Thymus (tissue), 14 donors: ENCODE measurements at places on chromosomes 13 and 19.
A peak's percentile ranks its signal among the peaks of the same experiment; 100 is the strongest.

DNA sequence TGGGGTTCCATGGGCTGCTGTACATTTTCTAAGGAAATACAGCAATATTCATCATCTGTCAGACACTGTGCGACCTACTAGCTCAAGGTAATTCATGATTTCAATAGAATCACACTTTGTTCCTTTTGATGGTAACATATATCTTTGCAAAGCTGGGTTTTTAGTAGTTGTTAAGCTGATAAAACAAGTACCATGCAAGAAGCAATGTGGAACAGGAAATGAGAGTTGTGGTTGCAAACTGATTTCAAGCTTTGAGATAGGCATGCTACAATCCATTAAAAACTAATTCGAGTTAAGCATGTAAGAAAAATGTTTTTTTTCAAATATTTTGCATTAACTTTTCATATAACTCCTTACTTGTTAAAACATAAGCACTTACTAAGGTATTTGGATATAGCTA lies 6.8 kb upstream of the MBNL2 start:
- DNase-seq: no peak

DNA sequence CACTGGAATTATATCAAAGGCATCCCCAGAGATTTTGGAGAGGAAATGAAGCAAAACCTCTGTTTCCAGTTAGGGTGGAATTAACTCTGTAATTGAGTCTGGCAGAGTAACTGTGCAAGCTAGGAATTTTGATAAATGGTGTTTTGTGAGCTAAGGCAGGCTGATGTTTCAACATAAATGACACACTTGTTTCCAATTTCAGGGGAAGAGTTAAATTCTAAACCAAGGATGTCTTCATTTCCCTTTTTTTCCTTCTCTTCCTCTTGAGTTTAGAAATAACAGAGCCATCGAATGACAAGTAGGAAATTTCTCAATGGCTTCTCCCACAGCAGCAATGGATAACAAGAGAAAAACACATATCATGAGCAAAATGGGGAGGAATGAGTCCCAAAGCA lies 131.2 kb downstream of the IRS2 start:
- DNase-seq: no peak

DNA sequence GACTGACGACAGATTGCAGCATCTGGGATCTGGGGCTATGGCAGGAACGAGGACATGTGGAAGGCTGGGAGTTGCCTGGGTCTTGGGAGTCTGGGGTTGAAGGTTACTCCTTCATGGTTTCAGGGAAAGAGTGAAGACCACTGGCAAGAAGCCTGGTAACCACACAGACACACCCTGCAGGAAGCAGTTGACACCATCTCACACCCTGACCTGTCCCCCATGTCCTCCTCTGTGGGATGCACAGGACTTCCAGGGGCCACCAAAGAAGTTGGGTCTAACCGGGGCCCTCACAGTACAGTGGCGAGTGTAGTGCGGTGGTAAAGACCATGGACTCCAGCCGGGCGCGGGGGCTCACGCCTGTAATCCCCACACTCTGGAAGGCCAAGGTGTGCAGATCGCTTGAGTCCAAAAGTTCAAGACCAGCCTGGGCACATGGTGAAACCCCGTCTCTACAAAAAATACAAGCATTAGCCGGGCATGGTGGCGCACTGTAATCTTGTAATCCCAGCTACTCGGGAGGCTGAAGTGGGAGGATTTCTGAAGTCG lies 10.6 kb upstream of the FFAR2 start:
- no peak for DNase-seq

DNA sequence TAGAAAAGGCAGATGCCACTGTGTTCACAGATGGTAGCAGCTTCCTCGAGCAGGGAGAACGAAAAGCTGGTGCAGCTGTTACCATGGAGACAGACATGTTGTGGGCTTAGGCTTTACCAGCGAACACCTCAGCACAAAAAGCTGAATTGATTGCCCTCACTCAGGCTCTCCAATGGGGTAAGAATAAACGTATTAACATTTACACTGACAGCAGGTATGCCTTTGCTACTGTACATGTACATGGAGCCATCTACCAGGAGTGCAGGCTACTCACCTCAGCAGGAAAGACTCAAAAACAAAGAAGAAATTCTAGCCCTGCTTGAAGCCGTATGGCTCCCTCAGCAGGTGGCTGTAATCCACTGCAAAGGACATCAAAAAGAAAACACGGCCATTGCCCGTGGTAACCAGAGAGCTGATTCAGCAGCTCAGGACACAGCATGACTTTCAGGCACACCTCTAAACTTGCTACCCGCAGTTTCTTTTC lies 197.7 kb downstream of the ZNF737 start:
- DNase-seq: no peak

GRCh38 chr19:21856773-21857514 lies 21.0 kb upstream of the ZNF43 start:
- DNase-seq: no peak

DNA sequence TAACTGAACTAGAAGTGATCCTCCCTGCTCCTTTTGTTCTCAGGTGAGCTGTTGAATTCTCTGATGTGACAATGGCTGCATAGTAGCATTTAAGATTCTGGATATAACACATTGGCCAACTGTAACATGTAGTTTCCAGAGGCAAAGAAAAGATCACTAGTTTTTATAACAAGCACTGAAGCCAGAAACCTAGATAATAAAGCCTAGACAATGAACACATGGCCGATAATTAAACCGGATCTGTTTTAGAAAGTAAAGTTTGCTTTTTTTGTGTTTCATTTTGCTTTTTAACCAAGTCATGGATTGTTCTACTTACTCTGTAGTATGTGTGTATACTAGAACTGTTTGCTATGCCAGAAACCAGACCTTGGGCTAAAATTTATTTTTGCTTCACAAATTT lies 225.5 kb upstream of the KLHL1 start:
- no peak for DNase-seq

DNA sequence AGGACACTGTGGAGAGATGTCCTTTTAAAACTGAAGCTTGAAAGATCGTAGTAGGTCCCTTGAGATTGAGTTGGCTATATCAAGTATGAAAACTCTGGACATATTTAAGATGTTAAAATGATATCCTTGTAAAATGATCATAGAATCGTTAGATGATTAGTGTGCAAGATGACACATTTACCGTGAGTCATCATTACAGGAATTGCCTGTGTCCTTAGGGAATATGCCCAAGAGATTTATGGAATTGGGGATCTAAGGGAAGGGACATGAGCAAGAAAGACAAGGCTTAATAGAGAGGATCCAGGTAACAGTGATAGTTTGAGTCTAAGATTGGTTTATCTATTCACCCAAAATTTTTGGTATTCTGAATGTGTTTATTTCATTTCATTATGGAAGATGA lies 233.7 kb downstream of the GPC5 start:
- DNase-seq: no peak

DNA sequence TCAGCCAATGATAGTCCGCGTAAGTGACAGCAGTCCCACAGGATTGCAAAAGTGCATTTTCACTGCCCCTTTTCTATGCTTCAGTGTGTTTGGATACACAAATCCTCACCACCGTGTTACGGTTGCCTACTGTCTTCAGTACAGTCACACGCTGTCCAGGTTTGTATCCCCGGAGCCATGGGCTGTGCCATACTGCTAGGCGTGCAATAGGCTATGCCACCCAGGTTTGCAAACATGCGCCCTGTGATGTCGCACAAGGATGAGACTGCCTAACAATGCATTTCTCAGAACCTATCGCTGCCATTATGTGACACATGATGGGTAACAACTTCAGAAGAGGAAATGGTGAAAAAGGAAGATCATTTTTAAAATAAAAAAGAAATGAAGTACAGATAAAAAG lies 16.8 kb upstream of the ADPRHL1 start:
- DNase-seq: no peak

DNA sequence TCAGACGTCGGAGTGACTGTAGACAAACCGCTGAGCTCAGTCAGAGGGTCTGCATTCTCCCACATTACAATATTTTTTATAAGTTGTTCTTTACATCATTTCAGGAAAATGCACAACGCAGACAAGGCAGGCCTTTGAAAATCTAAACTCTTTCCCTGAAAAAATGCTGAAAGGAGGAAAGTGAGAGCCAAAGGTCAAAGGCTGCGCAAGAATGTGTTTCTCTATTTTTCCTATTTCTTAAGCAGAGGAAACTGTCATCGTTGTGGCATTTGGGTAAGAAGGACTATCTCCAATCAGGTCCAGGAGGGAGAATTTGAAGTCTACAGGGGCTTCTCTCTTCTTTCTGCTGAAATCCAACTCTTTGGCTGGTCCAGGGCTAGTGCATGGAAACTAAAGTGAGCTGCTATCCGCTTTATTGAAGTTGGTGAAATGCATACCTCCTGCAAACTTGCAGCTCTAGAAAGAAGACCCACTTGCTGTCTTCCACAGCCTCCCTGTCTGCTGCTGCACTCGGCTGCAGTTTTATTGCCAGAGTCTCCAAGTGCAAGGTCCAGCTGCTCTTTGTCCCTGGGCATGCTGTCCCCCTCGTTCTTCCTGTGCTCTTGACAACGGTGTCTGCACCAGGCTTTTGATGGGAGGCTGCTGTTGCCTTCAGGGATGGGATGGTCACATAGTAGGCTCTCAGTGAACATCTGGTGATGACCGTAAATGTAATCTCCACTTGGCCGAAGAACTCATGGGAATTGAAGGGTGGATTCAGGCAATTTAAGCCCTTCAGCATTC lies 31.2 kb downstream of the ZNF536 start:
- DNase-seq: no peak

GRCh38 chr19:35229601-35230000 lies 1.1 kb upstream of the FAM187B start:
- DNase-seq: no peak

DNA sequence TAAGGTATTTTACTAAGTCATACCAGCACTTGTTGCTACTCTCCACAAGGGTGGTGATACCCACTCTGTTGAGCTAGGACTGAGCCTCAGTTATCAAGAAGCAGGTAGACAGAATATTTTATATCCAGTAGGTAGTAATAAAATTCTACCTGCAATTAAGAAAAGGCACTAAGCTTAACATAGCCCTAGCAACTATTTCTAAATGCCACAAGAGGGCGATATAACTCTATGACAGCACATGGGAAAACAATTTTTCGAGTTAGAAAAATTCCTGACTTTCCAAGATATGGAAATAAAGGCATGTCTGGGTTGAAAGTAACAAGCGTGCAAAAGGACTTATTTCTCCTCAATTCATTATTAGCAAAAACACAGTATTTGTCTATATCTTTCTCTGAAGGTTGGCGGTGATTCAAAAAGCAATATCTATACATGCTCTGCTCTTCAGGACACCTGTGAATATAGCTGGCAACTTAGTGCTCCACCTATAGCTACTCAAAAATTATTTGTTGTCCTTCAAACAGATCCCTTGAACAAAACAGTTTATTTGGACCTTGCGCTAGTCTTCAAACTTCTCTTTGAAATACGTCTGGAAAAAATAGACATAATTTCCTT lies 14.7 kb downstream of the CCDC169 start:
- DNase-seq: peak; percentile 30

DNA sequence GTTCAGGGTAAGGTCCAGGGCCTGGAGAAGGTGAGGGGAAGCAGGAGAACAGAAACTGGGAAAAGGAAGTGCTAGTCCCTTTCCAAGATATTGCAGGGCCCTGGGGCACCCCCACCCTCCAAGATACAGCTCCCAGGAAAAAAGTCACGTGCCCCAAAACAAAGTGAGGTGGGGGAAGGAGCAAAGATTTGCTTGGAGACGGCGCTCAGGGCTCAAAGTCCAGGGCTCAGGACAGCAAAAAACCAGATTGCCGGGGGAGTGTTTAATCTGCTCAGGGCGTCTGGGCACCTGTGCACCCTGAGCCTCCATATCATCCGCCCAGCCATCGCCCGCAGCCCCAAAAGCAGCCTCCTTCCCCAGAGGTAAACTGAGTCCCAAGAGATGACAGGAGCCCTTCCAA lies 6.3 kb downstream of the SMIM24 start:
- no peak for DNase-seq

- DNase-seq: no peak
Observed at GRCh38 chr13:21745307-21745706, 74.4 kb downstream of the FGF9 start.

DNA sequence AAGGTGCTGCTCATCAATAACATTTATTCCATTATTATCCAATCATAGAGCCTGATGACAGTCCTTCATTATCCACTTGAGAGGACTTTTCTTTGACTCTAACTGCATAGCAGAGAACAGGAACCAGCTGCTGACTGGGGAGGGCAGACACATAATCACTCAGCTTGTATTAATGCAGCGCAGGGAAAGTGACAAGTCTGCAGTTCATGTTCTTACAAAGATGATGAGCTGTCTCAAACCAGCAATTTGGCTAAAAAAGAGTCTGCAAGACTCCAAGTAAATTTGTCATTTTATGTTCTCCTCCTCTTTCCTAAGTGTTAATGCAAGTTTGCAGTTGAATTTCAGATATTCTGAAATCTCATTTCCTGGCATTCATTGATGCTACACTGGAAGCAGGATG lies 40.0 kb upstream of the CBY2 start:
- DNase-seq: no peak

- no peak for DNase-seq
Observed at GRCh38 chr13:41614671-41615527, 157.5 kb downstream of the RGCC start.

GRCh38 chr13:107332188-107332587 lies 764.3 kb upstream of the ARGLU1 start:
- no peak for DNase-seq

- DNase-seq: peak; percentile 46
Observed at GRCh38 chr13:74134777-74135325, 647 bp upstream of the KLF12 start.

DNA sequence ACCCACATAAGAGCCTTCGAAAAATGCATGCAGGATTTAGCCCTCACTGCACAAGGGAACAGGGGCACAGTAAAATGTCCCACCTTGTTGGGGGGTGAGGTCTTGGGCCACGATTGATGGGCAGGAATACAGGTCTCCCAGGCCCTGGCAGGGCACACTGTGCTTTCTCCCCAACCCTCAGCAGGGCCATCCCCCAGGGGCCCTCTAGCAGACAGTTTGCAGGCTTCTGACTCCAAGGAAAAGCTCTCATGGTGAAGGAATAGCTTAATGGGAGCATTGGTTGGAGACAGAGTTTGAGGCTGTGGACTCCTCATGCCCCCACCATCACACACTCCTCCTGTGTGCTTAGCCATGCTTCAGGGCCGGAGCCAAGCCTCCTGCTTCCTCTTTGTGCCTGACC lies 484.6 kb downstream of the ZNF536 start:
- DNase-seq: no peak

DNA sequence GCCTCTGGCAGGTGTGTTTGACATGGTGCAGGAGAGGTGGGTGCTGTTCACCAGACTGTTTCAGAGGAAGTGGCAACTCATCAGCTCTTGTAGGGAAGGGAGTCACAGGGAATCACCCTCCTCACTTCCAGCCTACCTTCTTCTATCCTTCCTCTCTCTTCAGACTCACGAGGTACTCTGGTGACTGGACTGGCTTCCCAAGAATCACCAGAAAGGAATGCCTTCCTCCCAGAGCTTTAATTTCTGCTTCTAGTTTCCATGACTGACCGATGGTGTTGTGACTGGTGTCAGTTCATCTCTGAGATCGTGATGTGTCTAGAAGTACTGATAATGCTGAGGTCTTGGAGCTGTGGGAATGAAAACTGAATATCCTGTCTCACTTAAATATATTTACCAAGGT lies 247.3 kb downstream of the KCTD12 start:
- DNase-seq: no peak

DNA sequence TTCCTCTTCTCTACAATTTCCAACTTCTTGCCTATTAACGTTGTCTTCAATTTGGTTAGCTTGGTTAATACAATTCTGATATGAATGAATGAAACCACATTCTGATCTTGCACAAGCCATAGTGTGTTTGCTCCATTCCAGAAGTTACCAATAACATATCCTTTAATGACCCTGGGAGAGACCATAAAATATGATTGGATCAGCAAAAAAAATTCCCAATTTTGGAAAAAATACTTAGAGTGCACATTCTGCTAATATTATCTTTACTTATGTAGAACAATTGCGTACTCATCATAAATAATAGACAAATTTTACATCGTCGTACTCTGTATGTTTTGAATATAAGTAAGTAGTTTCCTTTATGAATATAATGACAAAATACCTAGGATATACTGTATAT lies 117.2 kb downstream of the SLITRK5 start:
- no peak for DNase-seq
